ENCODE measurements at places on chromosomes 13 and 19. TPM values are rescaled to one million over a fixed set of nuclear protein-coding genes. Genes with fewer than 3 reads are reported as not detected.

DNA sequence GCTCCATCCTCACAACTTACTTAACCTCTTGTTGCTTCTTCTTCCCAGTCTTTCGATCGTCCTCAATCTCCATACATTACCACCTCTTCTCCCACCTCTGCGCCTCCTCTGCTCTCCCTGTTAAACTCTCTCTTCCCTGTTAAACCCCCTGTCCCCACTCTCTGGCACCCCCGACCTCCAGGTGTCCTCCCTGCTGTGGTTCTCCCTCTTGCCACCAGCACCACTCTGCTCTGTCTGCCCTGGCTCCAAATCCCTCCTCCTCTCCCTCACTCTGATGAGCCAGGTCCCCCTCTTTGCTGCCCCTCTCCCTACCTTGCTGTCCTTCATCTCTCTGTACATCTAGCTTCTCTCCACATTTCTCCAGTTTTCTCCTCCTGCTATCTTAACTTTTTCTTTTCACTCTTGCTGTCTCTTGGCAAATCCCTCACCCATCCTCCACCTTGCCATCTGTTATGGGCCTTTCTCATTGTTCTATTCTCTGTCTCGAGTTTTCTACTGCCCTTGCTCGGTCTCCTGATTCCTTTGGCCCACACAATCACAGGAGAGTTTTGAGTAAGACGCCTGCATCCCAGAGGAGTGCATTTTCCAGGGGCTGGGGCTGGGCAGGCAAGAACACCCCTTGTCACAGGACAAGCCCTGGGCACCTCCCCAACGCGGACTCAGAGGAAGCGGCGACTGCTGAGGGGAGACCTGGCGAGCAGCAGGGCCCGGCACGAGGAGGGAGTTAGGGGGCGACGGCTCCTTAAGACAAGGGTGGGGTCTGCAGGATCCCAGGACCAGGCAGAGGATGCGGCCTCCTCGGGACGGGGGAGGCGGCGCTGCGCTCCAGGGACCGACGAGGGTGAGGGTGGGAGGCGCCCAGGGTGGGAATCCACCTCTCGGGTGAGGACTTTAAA, 21.4 kb upstream of the ERVV-1 start:
- DNase-seq: no peak

DNA sequence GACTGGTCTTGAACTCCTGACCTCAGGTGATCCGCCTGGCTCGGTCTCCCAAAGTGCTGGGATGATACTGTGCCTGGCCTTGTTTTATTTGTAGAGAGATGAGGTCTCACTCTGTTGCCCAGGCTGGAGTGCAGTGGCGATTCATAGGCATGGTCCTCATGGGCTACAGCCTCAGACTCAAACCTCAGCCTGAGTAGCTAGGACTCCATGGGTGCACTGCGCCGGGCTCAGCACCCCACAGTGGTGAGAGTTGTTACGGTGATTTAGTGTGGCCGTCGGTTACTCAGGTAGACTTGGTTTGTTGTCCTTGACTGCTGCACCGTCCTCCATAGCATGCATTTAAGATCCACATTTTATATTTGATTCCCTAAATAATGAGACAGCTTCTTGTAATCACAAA, 80.7 kb downstream of the SLC6A16 start:
- DNase-seq: no peak

DNA sequence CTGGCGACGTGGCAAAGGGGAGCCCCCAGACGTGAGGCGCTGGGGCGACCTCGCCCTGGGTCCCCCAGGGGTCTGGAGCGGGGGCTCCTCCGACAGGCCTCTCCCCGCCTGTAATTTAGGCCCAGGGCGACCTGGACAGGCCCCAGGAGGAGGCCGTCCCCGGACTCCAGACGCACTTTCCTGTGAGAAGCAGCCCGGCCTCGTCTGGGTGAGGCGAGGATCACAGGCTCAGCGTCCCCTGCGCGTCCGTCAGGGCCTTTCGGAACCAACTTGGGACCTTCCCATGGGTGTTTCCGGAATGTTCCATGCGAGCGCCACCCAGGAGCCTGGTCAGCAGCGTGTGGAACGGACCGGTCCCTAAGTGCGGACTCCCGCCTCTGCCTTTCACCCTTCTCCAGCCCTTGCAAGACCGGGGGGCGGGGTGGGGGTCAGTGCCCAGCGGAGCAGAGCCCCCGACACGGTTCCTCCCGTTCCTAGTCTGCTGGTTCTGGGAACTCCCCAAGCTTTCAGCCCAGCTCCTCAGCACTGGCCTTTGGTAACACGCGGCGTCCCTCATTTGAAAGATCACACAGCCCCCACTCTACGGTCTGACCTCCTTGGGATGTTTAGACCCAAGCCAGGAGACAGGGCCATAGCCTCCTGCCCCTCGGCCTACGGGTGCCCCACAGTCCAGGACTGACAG, 1.1 kb upstream of the GRTP1 start:
- no peak for DNase-seq

DNA sequence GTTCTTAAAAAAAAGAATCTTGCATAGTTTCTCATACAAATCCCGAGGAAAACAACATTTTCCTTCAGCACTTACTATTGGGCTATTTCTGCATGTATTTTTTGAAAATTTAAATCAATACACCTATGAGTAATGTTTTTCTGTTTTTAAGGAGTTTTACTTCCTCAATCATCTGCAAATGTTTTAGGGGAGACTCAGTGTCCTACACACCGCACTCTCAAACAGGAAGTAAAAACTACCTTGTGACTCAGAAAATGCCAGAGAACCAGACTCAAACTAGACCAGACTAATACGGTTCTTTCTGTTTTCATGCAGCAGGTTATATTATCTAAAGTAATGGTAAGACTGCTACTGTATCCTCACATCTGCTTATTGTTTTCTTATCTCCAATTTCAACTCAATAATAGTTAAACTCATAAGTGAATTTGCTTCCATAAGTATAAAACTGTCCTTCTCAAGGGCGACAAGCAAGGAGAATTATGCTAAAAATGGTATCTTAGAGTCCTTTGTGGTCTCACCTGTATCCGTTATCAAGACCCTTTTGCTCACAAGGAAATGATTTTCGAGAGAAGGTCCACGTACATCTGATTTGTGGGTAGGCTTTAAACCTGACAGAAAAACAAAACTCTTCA, 52.5 kb downstream of the FLT3 start:
- peak; percentile 86 for DNase-seq

- no peak for DNase-seq
Observed at GRCh38 chr19:51410950-51411748, 6.3 kb downstream of the SIGLEC10 start.

GRCh38 chr13:95073747-95074311, 227.4 kb downstream of the ABCC4 start:
- DNase-seq: no peak

GRCh38 chr19:55253842-55254624, 4.8 kb downstream of the PPP6R1 start:
- DNase-seq: peak; percentile 86

- no peak for DNase-seq
Observed at GRCh38 chr19:39827216-39827615, 6.7 kb downstream of the DYRK1B start.

DNA sequence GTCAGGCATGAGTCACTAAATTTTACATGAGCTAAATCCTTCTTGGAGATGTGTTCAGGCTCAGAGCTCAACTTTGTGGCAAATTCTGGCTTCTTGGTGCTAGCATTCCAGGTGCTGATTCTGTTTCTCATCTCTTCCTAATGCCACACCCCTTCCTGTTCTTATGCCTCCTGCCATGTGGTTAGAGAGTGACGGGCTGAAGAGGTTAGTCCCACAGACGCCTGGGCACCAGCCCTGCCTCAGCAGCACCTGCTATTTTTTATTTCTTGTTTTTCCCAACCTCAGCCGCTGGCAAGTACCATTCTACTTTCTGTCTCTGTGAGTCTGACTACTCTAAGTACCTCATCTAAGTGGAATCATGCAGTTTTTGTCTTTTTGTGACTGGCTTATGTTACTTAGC, 329.5 kb downstream of the KCNRG start:
- no peak for DNase-seq

GRCh38 chr13:113742000-113742441, 17.0 kb upstream of the TMEM255B start:
- peak; percentile 66 for DNase-seq

Gene NLRP5
- polyA plus RNA-seq: not detected

Gene IER2
- polyA plus RNA-seq: 601 TPM

Gene LHB
- polyA plus RNA-seq: not detected
